GM19239 (cell line): ENCODE measurements at places on chromosomes 6 and 20.

DNA sequence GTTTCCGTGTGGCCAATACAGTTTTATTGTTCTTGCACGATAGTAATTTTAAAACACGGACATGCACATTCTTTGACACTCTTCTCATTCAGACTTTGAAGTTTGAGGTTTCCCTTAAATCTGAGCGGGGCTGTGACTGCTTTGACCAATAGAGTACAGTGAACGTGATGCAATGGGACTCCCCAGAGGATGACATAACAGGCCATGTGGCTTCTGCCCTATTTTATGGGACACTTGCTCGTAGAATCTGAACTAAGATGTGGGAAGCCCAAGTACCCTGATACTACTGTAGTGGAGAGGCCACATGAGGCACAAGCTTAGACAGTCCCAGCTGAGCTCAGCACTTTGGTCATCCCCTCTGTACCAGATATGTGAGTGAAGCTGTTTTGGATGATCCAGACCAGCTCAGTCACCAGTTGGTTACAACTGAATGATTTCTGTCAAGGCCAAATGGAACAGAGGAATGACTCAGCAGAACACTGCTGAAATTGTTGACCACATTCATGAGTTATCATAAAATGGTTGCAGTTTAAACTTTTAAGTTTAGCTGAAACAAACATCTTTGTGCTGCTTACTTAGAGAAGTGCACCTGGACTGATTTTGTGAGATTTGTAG is 279.4 kb downstream of the RFPL4B start:
- no peak for DNase-seq

DNA sequence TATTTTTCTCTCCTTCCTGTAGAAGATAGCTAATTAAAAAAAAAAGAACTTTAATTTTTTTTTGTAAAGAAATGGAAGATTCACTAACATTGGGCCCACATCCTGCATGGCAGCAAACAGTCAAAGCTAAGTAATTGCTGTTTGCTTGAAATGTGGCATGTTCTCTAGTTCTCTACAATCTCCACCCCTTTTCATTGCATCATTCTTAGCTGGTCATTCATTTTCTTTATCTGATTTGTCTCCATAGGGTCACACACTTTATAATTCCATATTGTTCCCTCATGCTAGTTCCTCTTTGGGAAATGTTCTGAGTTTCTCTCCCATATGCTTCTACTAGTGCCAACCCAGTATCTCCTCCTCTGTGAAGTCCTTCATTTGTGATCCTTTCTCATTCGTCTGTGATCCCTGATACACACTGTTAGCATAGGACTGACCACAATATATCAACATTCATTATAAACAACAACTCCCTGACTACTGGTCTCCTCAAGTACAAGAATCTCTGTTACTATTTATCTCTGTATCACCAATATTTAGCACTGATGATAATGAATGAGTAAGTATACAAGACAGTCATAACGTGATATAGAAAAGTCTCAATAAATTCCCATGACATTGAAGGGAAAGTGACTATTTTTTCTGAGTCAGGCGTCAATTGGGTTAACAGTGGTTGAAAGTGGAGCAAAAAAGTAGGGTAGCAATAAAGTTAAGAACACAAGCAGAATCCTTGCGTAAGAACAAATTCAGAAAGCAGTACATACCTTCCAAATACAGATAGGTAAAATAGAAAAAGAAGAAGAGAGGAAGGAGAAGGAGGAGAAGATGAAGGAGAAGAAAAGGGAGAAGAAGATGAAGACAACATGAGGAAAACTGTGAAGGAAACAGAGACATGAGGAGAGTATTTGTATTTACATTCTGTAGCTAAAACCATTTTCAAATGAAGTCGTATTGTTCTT is 33.2 kb upstream of the MYB start:
- no peak for DNase-seq

GRCh38 chr6:64225503-64225902 is 589.9 kb downstream of the PHF3 start:
- no peak for DNase-seq

- DNase-seq = no peak
Observed at GRCh38 chr6:123598011-123598410, 38.7 kb downstream of the TRDN start.

DNA sequence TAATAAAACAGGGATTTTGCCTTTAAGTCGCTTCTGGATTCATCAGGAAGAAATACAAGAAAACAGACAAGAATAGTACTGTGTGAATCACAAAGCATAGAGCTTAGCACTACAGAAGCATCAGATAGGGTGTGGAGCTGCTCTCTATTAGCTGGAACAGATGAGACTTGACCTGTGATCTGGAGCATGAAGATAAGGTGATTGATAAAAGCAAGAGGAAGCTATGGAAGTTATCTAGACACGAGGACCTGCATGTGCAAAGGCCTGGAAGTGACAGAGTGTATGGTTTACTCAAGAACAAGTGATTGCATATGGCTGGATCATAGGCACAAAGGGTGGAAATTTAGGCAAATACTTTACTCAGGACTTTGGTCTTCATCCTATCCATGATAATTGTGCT is 112.9 kb upstream of the MLIP start:
- DNase-seq = no peak
